ENCODE measurements at places on chromosomes 7 and 10. TPM values are rescaled to one million over a fixed set of nuclear protein-coding genes. Genes with fewer than 3 reads are reported as not detected.

The POU6F2 gene
- total RNA-seq, result 34.7 TPM

The CYP2C19 gene
- not detected for total RNA-seq

The SERPINE1 gene
- total RNA-seq, result not detected

The CUL2 gene
- total RNA-seq, result 45.5 TPM

The CYP2C9 gene
- not detected for total RNA-seq

The C10orf95 gene
- not detected for total RNA-seq

The TMEM225B gene
- total RNA-seq, result 0.66 TPM

The SSC4D gene
- 6.1 TPM for total RNA-seq

The OGDHL gene
- 2.5 TPM for total RNA-seq

The EPC1 gene
- 51.0 TPM for total RNA-seq

The FOXP2 gene
- 72.1 TPM for total RNA-seq

The GNAT3 gene
- total RNA-seq, result 2.0 TPM

The SPDYE5 gene
- not detected for total RNA-seq

The KCP gene
- 2.2 TPM for total RNA-seq

The VGF gene
- total RNA-seq, result 8.4 TPM

The TAS2R5 gene
- 1.3 TPM for total RNA-seq

The MRC1 gene
- total RNA-seq, result 7.9 TPM

The TSPAN12 gene
- 6.0 TPM for total RNA-seq

The ETV1 gene
- 51.8 TPM for total RNA-seq

The CDHR1 gene
- total RNA-seq, result 6.1 TPM

The TMEM178B gene
- total RNA-seq, result 49.8 TPM

The JAKMIP3 gene
- total RNA-seq, result 0.44 TPM
